Activated naive CD8-positive, alpha-beta T cell treated with anti-CD3 and anti-CD28 coated beads for 36 hours (primary cell): ENCODE measurements at places on chromosomes 7 and 10. TPM values are rescaled to one million over a fixed set of nuclear protein-coding genes. Genes with fewer than 3 reads are reported as not detected.

DNA sequence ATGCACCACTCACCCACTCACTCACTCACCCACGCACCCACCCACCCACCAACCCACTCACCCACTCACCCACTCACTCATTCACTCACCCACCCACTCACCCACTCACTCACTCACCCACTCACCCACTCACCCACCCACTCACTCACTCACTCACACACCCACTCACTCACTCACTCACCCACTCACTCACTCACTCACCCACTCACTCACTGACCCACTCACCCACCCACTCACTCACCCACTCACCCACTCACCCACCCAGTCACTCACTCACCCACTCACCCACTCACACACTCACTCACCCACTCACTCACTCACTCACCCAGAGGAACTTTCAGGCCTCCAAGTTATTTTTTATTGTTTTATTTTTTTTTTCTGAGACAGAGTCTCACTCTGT is 93.1 kb upstream of the MKI67 start:
- peaks cover 1% of the 10 kb centered on the region for H3K36me3 ChIP-seq
- no peak overlapping the region for H3K4me3 ChIP-seq
- no peak for DNase-seq
- H3K27ac ChIP-seq: no peak overlapping the region
- H3K27me3 ChIP-seq: peaks cover 11% of the 10 kb centered on the region

- H3K36me3 ChIP-seq: no peaks in the 10 kb centered on the region
- DNase-seq: peak; percentile 21
- H3K27ac ChIP-seq: no peak overlapping the region
- H3K27me3 ChIP-seq: peaks cover 35% of the 10 kb centered on the region
- H3K4me1 ChIP-seq: peaks cover 17% of the 10 kb centered on the region
- H3K4me3 ChIP-seq: peak overlapping the region; percentile 73
Measured at GRCh38 chr7:94395141-94396036, 694 bp downstream of the COL1A2 start.

- H3K4me3 ChIP-seq: peak overlapping the region; percentile 99
- H3K4me1 ChIP-seq: peaks cover 20% of the 10 kb centered on the region
- H3K27me3 ChIP-seq: no peaks in the 10 kb centered on the region
Measured at GRCh38 chr7:128863433-128863989, 855 bp downstream of the ATP6V1F start.

DNA sequence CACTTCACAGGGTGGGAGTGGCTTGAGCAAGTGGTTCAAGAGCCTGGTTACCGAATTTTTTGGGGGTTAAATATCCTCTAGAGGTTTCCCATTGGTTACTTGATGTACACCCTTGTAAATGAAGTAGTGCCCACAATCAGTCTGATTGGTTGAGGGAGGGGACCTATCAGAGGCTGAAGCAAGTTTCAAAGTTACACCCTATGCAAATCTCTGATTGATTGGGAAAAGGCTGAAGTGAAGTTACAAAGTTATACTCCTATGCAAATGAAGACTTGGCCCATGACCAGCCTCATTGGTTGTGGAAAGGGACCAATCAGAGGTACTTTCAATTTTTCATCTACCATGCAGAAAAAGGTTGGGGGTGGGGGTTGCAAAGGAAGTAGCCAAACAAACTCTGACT is 34.7 kb downstream of the UBE2D4 start:
- H3K4me1 ChIP-seq: no peaks in the 10 kb centered on the region
- DNase-seq: no peak
- no peak overlapping the region for H3K4me3 ChIP-seq
- no peaks in the 10 kb centered on the region for H3K27me3 ChIP-seq

DNA sequence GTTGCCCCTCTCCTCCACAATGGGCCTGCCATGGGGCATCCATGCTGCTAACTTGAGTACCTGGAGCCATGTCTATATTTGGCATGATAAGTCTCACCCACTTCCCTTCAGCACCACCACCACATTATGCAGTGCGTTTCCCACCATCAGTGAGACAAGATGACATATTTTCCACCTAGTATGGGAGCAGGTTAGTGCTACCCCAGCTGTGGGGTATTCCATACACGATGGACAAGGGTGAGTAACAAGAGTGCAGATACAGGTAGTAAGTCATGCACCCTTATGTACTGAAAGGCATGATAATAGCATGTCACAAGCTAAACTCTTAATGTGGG is 21.2 kb upstream of the OR2AE1 start:
- H3K4me1 ChIP-seq: peaks cover 5% of the 10 kb centered on the region
- DNase-seq: no peak
- H3K27me3 ChIP-seq: no peaks in the 10 kb centered on the region
- H3K4me3 ChIP-seq: no peak overlapping the region
- H3K27ac ChIP-seq: peak overlapping the region; percentile 32

- H3K36me3 ChIP-seq: no peaks in the 10 kb centered on the region
- no peak overlapping the region for H3K27ac ChIP-seq
- H3K27me3 ChIP-seq: peaks cover 20% of the 10 kb centered on the region
- H3K4me3 ChIP-seq: no peak overlapping the region
Measured at GRCh38 chr10:48634984-48635557, 30.2 kb upstream of the ARHGAP22 start.

- no peaks in the 10 kb centered on the region for H3K36me3 ChIP-seq
- no peak overlapping the region for H3K4me3 ChIP-seq
- H3K27me3 ChIP-seq: peaks cover 19% of the 10 kb centered on the region
- no peak for DNase-seq
- H3K27ac ChIP-seq: no peak overlapping the region
- H3K4me1 ChIP-seq: no peaks in the 10 kb centered on the region
Measured at GRCh38 chr10:2777666-2778355, 289.5 kb upstream of the PFKP start.

- H3K36me3 ChIP-seq: no peaks in the 10 kb centered on the region
- peaks cover 7% of the 10 kb centered on the region for H3K27me3 ChIP-seq
- no peak overlapping the region for H3K4me3 ChIP-seq
- H3K27ac ChIP-seq: no peak overlapping the region
Measured at GRCh38 chr10:79400146-79401004, 45.0 kb downstream of the ZCCHC24 start.

DNA sequence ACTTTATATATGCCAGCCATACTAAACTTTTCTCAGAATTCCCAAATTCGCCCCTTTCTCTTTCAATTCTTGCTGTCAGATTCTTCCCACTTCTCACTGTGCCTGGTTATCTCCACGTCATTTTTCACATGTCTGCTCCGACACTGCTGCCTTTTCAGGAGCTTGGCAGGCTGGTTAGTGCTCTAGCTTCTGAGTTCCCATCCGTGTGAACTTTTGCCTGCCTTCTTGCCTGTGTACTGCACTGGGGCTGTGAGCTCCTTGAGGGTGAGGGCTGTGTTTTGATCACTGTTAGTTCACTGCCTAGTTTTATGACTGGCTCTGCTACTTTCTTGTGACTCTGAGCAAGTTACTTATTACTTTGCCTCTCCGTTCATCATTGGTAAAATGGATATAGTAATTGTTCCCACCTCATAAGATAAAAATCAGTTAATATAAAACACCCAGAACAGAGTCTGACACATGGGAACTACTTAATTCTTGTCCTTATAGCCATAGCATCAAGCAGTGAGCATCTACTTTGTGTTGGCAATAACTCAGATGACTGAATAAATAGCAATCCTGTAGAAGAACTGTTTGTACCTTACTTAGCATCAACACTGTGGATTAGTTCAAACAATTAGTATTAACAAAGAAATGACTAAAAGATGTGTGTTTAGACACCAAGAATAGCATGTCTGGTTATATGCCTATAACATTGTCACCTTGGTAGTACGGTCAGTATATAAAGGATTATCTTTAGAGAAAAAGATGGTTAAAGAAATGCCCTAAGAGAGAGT is 5.5 kb downstream of the GSTO1 start:
- H3K4me3 ChIP-seq: peak overlapping the region; percentile 69
- no peaks in the 10 kb centered on the region for H3K27me3 ChIP-seq
- H3K27ac ChIP-seq: peak overlapping the region; percentile 92
- no peak for DNase-seq

DNA sequence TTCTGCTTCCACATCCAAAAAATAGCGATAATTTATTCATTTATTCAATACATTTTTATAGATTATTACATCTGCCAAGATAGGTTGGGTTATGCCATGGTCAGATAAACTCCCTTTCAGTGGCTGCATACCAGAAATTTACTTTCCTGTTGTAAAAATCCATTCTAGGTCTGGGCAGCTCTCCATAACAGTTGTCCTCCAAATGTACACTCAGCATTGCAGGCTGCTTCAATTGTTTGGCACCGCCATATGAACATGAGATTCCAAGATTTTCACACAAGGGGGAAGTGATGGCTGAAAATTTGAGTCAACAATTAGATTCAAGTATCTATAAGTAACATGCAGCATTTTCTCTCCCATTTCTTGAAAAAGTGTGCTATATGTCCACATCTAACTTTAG is 568.7 kb downstream of the ETV1 start:
- DNase-seq: no peak
- H3K36me3 ChIP-seq: no peaks in the 10 kb centered on the region
- H3K27me3 ChIP-seq: no peaks in the 10 kb centered on the region
- H3K27ac ChIP-seq: no peak overlapping the region

GRCh38 chr7:561631-562373 is 42.2 kb upstream of the PDGFA start:
- DNase-seq: no peak
- H3K36me3 ChIP-seq: peaks cover 12% of the 10 kb centered on the region
- H3K4me3 ChIP-seq: no peak overlapping the region
- H3K27me3 ChIP-seq: no peaks in the 10 kb centered on the region
- H3K27ac ChIP-seq: no peak overlapping the region

DNA sequence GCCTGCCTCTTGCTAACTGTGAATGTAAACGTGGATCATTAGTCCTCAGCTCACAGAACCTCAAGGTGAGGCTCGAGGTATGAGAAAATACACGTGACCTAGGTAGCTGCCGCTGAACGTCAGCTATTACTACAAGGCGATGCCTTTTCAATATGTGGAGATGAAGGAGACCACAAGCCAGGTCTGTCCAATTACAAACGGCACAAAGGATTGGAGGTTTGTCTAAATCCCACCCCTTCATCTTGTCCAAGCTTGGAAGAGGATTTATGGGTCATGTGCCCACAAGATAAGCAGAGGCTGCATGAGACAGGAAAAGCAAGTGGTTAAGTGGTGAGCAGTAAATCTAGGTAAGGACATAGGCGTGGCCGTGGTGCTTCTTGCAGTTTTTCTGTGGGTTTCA is 3.4 kb downstream of the H2BK1 start:
- no peak for DNase-seq
- H3K4me1 ChIP-seq: peaks cover 15% of the 10 kb centered on the region
- H3K36me3 ChIP-seq: no peaks in the 10 kb centered on the region
- H3K27me3 ChIP-seq: peaks cover 11% of the 10 kb centered on the region
- no peak overlapping the region for H3K4me3 ChIP-seq

DNA sequence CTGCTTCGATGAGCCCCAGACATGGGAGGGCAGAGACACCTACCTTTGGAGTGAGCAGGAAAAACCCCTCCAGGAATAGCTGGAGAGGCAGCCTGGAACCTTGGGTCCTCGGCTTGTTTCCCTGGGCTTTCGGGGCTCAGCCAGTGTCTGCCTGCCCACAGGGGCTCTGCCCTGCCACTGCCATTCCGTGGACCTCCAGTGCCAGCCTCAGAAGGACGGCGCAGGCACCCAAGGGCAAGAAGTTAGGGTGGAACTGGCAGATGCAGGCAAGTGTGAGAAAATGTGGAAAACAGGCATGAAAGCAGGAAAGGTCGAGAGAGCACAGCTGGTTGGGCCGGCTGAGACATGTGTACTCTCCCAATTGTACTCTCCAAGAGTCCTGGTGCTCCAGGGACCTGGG is 281.5 kb downstream of the GRID1 start:
- H3K4me3 ChIP-seq: no peak overlapping the region
- H3K27me3 ChIP-seq: peaks cover 26% of the 10 kb centered on the region
- H3K36me3 ChIP-seq: no peaks in the 10 kb centered on the region
- DNase-seq: no peak
- no peak overlapping the region for H3K27ac ChIP-seq
- no peaks in the 10 kb centered on the region for H3K4me1 ChIP-seq

- H3K4me1 ChIP-seq: no peaks in the 10 kb centered on the region
- no peaks in the 10 kb centered on the region for H3K27me3 ChIP-seq
- no peaks in the 10 kb centered on the region for H3K36me3 ChIP-seq
- no peak for DNase-seq
- no peak overlapping the region for H3K27ac ChIP-seq
Measured at GRCh38 chr7:154427533-154427932, 375.3 kb downstream of the DPP6 start.

GRCh38 chr7:1326511-1326785 is 93.8 kb downstream of the UNCX start:
- H3K4me1 ChIP-seq: no peaks in the 10 kb centered on the region
- no peaks in the 10 kb centered on the region for H3K36me3 ChIP-seq
- H3K27ac ChIP-seq: no peak overlapping the region
- DNase-seq: no peak
- peaks cover 30% of the 10 kb centered on the region for H3K27me3 ChIP-seq
- H3K4me3 ChIP-seq: no peak overlapping the region

GRCh38 chr7:45404622-45405021 is 169.5 kb upstream of the ADCY1 start:
- no peak overlapping the region for H3K27ac ChIP-seq
- peaks cover 14% of the 10 kb centered on the region for H3K27me3 ChIP-seq
- H3K4me3 ChIP-seq: no peak overlapping the region
- peaks cover 8% of the 10 kb centered on the region for H3K4me1 ChIP-seq
- no peaks in the 10 kb centered on the region for H3K36me3 ChIP-seq
- no peak for DNase-seq

DNA sequence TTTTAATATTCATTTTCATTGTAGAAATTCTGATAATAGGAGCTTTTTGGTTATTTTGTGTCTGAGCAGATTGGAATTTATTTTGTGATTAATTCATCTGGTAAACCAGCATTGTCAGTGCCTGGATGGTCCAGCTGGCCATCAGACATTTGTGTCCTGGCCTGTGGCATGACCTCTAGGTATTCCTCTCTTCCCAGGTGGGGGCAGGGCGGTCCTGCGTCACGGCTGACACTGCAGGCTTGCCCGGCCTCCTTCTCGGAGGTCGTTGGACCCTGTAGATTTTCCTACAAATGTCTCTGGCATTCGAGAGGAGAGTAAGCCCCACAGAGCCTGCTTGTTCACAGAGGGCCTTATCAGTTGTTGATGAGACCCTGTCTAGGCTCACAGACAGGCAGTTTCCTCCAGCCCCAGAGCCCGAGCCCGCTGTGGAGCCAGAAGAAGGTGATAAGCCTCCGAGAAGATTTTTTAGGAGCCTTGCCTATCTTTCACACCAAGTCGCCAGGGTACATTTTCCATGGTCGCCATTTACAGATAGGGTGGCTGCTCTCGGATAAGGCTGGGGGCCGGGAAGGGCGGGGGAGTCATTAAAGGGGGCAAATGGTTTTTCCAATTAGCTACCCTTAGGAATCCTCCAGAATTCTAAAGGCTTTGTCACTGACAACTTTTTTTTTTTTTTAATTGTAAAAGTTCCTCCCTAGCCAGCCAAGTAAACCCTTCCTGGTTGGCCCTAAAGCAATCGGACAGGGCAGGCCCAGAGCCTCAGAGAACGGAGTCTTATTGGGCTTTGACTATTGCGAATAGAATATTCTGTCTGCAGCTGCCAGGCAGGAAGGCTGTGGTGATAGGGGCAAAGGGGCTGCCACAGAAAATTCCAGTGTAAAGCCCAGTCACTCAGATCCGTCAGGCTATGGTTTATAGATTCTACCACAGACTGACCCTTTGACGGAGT is 78.1 kb upstream of the TBX20 start:
- no peak for DNase-seq
- H3K27ac ChIP-seq: no peak overlapping the region
- H3K4me3 ChIP-seq: no peak overlapping the region
- H3K4me1 ChIP-seq: no peaks in the 10 kb centered on the region

NEUROG3 gene
- 0.21 TPM for total RNA-seq

PRR15 gene
- not detected for total RNA-seq

PRLHR gene
- not detected for total RNA-seq
